Small intestine (tissue), 16 donors: ENCODE measurements at places on chromosomes 3 and 15.

DNA sequence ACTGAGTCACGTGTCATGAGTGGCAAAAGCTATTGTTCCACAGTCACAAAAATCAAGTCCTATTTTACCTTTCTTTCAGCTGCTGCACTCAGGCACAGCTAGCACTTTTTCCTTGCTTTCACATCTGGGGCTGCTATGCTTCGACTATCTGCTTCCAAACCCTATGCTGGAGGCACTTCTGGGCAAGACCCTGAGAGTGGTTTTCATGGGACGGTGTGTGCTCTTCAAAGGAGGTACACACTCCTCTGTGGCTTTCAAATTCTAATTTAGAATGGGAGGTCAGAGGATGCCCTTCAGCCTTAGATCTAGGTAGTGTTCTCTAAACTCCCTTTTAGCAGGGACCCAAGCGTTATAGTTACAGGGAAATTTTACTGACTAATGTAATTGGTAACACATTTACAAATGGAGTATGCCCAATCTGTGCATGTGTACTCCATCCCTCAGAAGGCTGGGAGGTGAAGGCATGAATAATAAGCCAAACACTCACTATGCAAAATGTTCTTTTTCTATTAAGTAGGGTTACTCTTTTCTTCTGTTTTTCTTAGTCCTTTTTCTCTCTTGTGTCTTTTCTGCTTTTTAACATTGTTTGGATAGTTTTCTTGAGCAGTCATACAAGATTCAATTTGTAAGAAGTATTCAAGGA lies 188.3 kb downstream of the LSAMP start:
- no peak for DNase-seq
- H3K36me3 ChIP-seq = no peaks in the 10 kb centered on the region
- H3K4me3 ChIP-seq = no peak overlapping the region
- no peaks in the 10 kb centered on the region for H3K4me1 ChIP-seq

GRCh38 chr3:150230037-150230436 lies 178.1 kb upstream of the TSC22D2 start:
- H3K4me3 ChIP-seq = no peak overlapping the region
- no peaks in the 10 kb centered on the region for H3K27me3 ChIP-seq
- DNase-seq = peak; percentile 78
- no peak overlapping the region for H3K27ac ChIP-seq

DNA sequence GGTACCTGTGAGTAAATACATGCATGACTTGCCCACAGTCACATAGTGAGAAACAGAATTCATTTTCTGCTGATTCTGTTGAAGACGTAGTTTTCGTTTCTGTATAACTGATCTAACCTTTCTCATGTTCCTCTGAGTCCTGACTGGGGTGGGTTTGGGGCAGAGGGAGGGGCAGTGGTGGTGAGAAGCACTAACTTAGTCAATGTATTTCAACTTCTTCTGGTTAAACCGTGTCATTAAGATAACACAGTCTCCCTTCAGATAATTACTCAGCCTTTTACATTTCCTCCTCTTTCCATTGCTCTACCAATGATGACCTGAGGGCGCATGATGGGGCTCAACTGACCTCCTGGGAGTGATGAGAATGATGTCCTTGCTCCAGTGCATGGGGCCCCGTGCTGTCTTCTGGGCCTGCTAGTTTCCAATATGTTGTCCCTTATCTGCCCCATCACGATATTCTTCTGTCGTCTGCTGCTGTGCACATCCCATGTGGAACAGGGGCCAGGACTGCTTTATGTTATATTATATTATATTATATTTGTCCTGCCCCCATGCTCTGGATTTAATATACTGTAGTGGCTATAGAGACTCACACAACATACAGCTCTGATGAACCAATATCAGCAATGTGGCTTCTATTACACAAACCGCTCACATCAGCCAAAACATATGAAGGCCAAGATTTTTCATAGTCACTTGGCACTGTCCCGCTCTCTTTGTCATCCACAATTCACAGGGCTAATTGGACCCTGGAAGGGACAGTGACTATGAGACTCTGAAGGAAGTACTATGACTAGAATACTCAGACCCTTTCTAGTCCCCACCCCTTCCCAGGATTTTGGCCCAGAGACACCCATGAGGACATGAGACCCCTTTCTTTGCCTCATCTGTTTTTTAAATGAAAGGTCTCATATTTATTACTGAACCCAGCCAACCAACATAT lies 407.1 kb upstream of the MCTP2 start:
- H3K4me3 ChIP-seq = no peak overlapping the region
- no peaks in the 10 kb centered on the region for H3K36me3 ChIP-seq
- DNase-seq = no peak
- H3K27me3 ChIP-seq = no peaks in the 10 kb centered on the region
- no peak overlapping the region for H3K27ac ChIP-seq

GRCh38 chr15:42387603-42388002 lies 28.3 kb downstream of the CAPN3 start:
- H3K27ac ChIP-seq = no peak overlapping the region
- no peaks in the 10 kb centered on the region for H3K27me3 ChIP-seq
- no peak overlapping the region for H3K4me3 ChIP-seq
- no peak for DNase-seq
- no peaks in the 10 kb centered on the region for H3K36me3 ChIP-seq

DNA sequence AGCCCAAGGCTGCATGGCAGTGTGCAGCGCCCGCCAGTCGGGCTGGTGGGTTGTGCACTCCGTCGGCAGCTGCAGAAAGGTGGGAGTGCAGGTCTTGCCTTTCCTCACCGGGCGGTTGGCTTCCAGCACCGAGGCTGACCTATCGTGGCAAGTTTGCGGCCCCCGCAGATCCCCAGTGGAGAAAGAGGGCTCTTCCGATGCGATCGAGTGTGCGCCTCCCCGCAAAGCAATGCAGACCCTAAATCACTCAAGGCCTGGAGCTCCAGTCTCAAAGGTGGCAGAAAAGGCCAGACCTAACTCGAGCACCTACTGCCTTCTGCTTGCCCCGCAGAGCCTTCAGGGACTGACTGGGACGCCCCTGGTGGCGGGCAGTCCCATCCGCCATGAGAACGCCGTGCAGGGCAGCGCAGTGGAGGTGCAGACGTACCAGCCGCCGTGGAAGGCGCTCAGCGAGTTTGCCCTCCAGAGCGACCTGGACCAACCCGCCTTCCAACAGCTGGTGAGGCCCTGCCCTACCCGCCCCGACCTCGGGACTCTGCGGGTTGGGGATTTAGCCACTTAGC lies 4.3 kb downstream of the ISL2 start:
- DNase-seq = peak; percentile 44
- H3K27ac ChIP-seq = peak overlapping the region; percentile 8
- H3K27me3 ChIP-seq = peaks cover 56% of the 10 kb centered on the region
